ENCODE measurements at places on chromosomes 5 and 9.
A peak's percentile ranks its signal among the peaks of the same experiment; 100 is the strongest.

- DNase-seq, result no peak
Observed at GRCh38 chr9:133119846-133120500, 1.1 kb downstream of the RALGDS start.

GRCh38 chr5:151648988-151649387 is 37.7 kb downstream of the SPARC start:
- DNase-seq, result no peak

DNA sequence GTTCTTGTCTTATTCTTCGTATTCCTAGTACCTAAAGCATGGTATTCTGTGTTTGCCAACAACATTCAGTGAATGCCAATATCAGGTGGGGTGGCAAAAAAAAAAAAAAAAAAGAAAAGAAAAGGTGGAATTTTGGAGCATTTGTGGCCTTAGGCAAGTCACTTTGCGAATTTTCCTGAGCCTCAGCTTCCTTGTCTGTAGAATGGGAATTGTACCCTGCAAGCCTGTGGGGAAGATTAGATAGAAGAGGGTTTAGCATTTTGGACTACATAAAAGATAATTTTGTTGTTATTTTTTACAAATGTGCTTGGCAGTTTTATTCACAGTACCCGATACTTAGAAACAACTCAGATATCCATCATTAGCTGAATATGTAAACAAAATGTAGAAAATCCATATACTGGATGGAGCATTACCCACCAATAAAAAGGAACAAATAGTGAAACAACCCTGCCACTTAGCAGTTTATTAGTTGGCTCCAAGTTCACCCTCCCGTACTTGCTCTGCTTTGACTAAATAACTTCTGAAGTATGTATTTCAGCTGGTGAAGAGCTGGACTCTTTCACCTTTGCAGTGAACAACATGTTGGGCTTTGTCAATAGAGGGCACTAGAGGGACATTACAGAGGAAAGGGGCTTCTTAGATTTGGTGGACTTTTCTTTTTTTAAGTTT is 13.6 kb downstream of the UBE2D2 start:
- DNase-seq, result peak; percentile 60

GRCh38 chr9:108535526-108535925 is 320.3 kb downstream of the ACTL7B start:
- DNase-seq, result no peak

GRCh38 chr9:126862104-126862761 is 1.8 kb downstream of the ZBTB34 start:
- DNase-seq, result no peak

GRCh38 chr5:42516282-42517042 is 93.2 kb downstream of the GHR start:
- no peak for DNase-seq

DNA sequence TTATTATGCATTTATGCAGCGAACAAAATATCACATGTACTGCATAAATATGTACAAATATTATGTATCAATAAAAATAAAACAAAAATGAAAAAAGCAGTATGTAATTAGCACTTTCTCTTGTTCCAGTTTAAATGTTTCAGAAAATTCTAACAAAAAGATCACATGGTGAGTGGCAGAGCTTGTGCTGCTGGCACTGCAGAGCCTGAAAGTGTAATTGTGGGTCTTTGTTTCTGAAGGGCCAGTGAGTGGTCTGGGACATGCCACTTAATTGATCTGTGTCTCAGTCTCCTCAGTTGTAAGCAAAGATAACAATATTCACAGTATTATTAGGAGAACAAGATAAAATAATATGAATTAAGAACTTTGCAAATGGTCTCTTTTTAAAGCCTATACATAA is 39.5 kb upstream of the RAI14 start:
- DNase-seq, result no peak

- DNase-seq, result peak; percentile 83
Observed at GRCh38 chr5:181028032-181028819, 11.8 kb upstream of the BTNL9 start.

DNA sequence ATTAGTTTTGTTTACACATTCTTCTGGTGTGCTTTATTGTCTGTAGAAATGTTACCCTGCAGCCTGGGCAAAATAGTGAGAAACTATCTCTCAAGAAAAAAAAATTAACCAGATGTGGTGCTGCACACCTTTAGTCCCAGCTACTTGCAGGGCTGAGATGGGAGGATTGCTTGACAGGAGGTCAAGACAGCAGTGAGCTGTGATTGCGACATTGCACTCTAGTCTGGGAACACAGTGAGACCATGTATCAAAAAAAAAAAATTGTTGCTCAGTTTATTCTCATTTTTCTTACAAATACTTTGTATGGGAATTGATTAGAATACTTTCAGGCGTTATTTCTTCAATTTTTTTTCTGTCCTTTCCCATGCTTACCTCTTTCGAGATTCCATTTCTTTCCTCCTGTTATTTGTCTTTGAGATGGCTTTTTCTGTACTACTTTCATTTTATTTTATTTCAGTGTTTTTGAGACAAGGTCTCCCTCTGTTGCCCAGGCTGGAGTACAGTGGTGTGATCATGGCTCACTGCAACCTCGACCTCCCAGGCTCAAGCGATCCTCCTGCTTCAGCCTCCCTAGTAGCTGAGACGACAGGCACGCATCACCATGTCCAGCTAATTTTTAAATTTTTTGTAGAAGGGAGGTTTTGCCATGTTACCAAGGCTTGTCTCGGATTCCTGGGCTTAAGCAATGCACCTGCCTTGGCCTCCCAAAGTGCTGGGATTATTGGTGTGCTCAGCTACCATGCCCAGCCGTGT is 24.9 kb downstream of the TENT2 start:
- no peak for DNase-seq

DNA sequence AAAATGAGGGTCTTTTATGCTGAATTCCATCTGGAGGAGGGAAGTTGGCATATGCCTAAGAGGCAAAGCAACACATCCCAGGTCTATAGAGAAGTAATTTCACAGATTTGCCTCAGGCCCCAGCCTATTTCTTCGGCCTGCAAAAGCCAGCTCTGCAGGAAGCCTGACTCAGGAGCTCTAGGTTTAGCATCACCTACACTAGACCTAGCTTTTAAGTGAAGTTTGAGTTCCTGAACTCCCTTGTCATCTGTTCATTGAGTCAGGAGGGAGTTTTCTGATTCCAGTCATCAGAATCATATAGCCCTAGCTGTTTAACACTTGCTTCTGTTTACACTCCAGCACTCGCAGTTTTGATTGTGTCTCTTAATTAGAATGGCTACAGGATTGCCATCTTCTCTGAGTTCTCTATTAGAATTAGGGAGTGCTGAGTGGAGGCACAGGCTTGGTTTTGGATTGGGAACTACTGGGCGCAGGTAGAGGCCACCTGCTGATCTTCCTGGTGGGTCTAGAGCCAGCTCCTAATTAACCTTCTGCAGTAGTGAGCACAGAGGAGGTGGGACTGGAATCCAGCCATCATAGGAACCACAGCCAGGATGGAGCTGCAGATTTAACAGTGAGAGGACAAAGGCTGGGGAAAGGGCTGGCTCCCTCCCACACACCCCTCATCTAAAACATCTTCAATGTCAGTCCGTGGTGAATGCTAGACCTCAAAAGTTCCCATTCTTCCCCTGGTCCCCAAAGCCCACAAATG is 179.5 kb downstream of the TRIO start:
- DNase-seq, result no peak

- DNase-seq, result no peak
Observed at GRCh38 chr9:91555132-91555531, 131.5 kb upstream of the NFIL3 start.

- DNase-seq, result no peak
Observed at GRCh38 chr5:132666310-132667123, 7.3 kb upstream of the IL4 start.
